ENCODE measurements at places on chromosomes 7 and 10.

DNA sequence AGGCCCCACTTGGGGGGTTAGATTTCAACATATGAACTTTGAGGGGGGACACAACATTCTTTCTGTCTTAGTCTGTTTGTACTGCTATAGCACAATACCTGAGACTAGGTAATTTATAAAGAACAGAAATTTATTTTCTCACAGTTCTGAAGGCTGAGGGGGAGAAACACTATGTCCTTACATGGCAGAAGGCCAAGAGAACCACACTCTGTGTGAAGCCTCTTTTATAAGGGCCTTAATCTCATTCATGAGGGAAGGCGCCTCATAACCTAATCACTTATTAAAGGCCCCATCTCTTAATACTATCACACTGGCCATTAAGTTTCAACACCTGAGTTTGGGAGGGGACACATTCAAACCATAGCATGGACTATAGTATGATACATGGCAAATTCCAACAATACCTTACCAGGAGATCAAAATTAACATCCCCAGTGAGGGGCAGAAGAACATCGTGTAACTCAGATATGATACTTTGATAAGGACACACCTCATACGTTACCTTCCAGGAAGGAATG is 9.3 kb upstream of the PDLIM1 start:
- no peak for DNase-seq

- DNase-seq: peak; percentile 86
Measured at GRCh38 chr10:69333205-69333604, 54.9 kb downstream of the HK1 start.

GRCh38 chr7:54989453-54990225 is 29.2 kb upstream of the EGFR start:
- DNase-seq: no peak

DNA sequence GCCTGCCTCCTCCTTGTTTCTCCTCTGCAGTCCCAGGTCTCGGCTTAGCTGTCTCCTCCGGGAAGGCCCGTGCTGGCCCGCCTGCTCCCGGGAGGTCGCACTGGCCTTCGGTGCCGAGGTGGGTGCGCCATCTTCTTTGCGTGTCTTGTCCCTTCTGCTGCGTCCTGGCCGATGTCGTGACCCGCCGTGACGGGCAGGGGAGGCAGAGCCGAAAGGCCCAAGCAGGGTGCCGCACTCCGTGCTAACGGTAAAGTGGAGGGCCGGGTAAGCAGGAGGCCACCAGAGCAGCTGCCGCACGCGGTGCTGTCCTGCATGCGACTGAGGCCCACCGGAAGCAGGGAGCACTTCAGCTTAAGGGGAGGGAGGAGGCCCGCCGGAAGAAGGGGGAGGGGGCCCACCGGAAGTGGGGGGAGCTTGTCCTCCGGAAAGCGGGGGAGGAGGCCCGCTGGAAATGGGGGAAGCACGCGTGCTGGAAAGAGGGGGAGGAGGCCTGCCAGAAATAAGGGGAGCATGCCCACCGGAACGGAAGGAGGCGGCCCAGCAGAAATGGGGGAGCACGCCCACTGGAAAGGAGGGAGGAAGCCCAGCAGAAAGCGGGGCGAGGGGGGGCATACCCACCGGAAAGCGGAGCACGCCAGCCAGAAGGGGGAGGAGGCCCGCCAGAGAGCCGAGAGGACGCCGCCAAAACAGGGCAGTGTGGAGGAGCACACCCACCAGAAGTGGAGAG is 71.4 kb downstream of the PROSER2 start:
- DNase-seq: no peak

DNA sequence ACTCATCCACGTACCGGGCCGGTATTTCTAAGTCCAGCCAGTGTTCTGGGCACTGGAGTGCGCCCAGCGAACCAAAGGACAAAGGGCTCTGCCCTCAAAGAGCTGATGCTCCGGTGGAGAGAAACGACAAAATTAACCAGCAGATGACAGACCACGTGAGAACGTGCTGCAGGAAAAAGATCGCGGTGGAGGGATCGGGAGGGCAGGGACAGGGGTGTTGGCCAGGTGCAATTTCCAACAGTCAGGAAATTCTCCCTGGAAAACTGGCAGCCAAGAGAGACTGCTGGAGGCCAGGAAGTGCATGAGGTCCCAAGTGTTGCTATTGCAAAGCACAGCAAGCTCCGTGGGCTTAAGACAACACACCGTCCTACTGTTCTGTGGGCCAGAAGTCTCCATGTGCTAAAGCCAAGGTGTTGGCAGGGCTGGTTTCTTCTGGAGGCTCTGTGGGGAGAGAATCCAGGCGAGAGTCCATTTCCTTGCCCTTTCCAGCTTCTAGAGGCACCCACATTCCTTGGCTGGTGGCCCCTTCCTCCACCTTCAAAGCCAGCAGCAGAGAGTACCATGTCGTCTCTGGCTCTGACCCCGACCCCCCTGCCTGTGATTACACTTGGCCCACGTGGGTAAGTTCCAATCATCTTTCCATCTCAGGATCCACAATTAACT is 21.3 kb upstream of the AMZ1 start:
- DNase-seq: no peak

DNA sequence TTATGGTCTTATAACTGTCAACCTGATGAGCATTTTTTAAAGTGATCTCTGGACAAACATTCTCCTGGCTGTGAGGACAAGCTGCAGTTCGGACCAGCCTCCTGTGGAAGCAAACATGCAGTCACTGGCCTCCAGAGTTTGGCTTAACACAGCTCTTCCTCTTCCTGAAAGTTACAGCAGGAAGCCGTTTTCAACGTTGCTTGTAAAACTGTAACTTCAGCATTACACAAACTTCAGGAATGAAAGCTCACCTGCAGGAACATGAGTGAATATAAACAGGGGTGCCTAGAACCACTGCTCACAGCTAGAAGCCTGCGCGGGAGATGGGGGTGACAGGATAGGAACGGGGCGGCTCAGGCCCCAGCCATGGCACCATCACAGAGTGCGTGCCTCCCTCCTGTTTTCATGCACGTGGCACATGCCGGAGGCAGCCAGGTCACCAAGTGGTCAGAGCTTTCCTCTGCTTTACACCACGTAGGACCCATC is 292.9 kb upstream of the PITRM1 start:
- no peak for DNase-seq

- no peak for DNase-seq
Measured at GRCh38 chr10:46216836-46217751, 69.7 kb upstream of the ANTXRL start.

- no peak for DNase-seq
Measured at GRCh38 chr7:96023387-96023786, 251.0 kb downstream of the DYNC1I1 start.

DNA sequence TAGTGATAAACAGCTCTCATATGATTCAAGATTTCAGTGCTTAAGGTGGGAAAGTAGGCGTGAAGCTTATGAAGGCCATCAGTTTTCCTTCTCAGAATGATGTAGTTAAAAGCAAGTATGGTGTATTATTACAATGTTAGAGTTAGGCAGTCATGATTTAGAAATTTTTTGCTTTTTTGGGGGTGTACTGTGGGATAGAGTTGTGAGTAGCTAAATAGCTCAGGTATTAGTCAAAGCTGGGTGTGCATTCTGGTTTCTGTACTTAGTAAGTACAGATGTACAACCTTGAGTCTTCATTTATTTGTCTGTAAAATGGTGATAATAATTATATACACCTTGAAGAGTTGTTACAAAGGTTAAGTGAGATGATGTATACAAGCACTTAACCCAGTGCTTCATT is 52.2 kb downstream of the R3HCC1L start:
- no peak for DNase-seq

DNA sequence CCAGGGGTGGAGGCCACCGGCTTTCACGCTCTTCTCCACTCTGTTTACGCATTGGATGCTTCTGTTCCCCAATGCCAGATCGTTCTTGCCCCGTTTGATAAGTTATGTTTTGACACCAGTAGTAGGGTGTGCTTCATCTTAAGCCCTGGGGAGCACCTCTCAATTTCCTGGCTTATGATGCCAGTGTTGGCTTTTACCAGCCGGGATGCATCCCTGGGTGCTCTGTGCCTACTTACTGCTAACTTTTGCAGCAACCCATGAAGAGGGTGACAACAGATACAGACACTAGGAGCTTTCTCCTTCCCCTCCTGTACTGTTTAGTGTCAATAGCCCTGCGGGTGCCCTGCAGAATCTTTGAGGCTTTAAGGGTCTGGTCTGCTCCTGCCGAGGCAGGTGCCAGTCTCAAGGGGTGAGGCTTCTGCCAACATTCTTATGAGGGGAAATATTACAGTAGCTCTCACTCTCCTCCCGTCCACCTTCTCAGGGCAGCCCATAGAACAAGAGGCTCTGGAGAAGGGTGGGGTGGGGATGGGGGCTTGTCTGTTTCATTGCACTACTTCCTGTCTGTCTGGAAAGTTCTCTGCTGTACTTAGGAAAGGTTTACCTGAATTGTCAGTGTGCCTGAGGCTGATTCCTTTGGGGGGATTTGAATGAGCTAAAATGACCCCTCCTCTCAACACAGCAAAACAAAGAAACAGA is 23.3 kb downstream of the ADCY1 start:
- no peak for DNase-seq

DNA sequence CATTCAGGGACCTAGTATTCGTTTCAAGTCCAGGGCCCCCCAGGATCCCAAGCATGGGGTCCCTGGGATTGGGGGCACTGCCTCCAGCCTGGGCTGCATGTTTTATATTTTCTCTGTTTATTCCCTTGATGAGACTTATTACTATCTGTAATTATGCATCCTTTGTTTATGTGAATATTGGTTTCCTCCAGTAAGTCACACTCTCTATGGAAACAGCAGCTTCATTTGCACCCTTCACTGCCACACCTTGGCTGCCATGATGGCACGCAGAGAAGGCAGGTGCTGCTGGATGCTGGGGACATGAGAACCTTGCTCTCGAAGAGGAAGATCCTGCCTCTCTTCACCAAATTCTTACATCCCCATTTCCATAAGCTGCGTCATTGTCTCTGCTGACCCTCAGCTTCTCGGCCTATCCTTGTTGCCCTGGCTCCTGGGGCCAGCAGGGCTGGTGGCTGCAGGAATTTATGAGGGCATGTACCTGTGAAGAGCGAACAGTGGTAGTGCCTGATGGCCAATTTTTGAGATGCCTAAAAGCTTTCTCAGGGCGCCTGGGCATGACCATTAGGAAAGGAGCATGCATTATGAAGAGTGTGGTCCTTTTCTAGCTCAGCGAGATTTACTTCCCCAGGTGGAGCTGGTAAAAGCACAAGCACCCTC is 479.3 kb upstream of the KLF6 start:
- no peak for DNase-seq

GRCh38 chr7:39355664-39356063 is 210.5 kb upstream of the YAE1 start:
- no peak for DNase-seq

Data from lung (tissue), 17 donors.